ENCODE measurements at places on chromosomes 7 and 10.

DNA sequence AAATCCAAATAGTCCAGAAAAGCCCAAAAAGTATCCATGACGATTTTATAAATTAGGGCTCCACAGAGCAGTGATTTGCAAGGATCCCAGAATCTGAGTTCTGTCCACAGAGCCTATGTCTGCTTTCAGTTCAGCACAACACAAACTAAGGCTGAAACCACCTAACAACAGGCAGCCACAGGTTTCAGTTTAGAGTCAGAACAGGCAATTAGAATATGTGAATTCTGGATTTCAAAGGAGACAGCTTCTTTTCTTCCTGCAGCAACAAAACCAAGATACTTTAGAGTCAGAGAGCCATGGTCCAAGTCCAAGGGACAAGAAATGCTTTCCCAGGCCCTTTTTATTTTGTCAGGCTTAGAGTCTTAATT lies 23.6 kb downstream of the IFIT3 start:
- H3K36me3 ChIP-seq, result peaks cover 6% of the 10 kb centered on the region
- DNase-seq, result no peak
- H3K27ac ChIP-seq, result no peak overlapping the region
- H3K27me3 ChIP-seq, result no peaks in the 10 kb centered on the region
- H3K4me3 ChIP-seq, result no peak overlapping the region

- no peak for DNase-seq
- H3K4me3 ChIP-seq, result peak overlapping the region; percentile 95
- H3K27ac ChIP-seq, result peak overlapping the region; percentile 95
- no peaks in the 10 kb centered on the region for H3K27me3 ChIP-seq
Observed at GRCh38 chr7:55569797-55570196, 2.5 kb downstream of the VOPP1 start.

GRCh38 chr10:31011017-31011664 lies 20.5 kb downstream of the ZNF438 start:
- DNase-seq, result no peak
- H3K4me3 ChIP-seq, result no peak overlapping the region
- H3K4me1 ChIP-seq, result no peaks in the 10 kb centered on the region
- no peaks in the 10 kb centered on the region for H3K27me3 ChIP-seq
- H3K36me3 ChIP-seq, result peaks cover 7% of the 10 kb centered on the region
- H3K27ac ChIP-seq, result no peak overlapping the region

DNA sequence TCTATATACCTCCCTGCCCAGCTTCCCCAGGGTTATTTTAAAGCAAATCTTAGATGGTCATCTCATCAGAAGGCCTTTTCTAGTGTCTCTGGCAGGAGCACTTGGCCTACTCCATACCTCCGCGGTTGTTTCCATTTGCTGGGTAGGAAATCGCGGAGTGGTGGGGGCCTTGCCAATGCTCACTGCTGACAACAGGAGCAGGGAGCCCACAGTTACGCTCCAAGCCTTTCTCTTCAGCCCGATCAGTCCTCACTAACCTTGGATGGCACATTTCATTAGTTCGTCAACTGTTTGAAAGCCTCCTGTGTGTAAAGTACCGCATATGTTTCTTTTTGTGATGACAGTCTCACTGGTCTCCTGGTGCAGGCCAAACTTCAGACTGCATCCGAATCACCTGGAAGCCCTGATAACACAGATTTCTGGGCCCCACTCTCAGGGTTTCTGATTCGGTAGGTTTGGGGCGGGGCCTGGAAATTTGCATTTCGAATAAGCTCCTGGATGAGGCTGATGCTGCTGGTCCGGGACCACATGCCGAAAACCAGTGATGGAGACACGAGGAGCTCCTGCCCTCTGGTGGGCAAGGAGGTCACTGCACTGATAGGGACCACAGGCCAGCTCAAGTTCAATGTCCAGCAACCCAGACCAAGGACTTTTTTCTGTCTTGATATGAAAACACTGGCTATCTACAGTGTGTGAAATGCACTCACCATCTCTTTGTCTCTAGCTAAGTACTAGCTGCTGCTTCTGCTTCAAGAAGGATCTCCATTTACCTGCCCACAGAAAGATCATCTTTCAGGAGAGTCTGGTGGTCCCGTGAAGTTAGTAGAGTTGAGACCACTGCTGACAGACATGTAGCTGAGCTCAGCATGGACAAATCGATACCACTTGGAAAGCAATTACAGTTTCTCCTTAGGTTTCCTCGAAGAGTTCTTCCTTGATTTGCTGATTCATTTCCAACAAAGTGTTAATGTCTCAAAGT lies 14.0 kb downstream of the LRGUK start:
- peaks cover 2% of the 10 kb centered on the region for H3K4me1 ChIP-seq
- H3K27me3 ChIP-seq, result no peaks in the 10 kb centered on the region
- DNase-seq, result peak; percentile 54
- no peaks in the 10 kb centered on the region for H3K36me3 ChIP-seq
- H3K4me3 ChIP-seq, result no peak overlapping the region

DNA sequence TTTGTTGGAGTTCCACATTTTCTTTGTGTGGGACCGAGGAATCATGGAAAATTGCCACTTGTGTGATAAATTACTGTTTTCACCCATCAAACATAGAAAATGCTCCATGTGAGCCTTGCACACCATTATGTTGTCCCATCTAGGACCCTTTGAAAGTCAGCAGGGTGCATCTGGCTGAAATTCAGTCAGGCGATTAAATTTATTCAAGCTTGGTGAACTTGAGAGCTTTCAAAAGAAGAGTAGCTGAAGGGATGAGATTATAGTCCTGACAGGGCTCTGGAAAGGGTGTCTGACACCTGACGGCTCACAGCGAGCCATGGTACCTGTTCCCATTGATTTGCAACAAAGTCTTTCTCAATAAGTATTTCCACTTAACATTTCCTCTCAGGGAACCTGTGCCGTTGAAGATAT lies 399.7 kb upstream of the ETV1 start:
- H3K36me3 ChIP-seq, result no peaks in the 10 kb centered on the region
- H3K27me3 ChIP-seq, result no peaks in the 10 kb centered on the region
- DNase-seq, result no peak
- H3K4me1 ChIP-seq, result no peaks in the 10 kb centered on the region
- no peak overlapping the region for H3K27ac ChIP-seq

- H3K36me3 ChIP-seq, result no peaks in the 10 kb centered on the region
- no peak overlapping the region for H3K4me3 ChIP-seq
- H3K4me1 ChIP-seq, result no peaks in the 10 kb centered on the region
- no peaks in the 10 kb centered on the region for H3K27me3 ChIP-seq
- no peak overlapping the region for H3K27ac ChIP-seq
Observed at GRCh38 chr10:104056619-104057273, 28.9 kb downstream of the COL17A1 start.

GRCh38 chr7:116984917-116985316 lies 31.6 kb downstream of the ST7 start:
- peaks cover under 1% of the 10 kb centered on the region for H3K4me1 ChIP-seq
- no peak overlapping the region for H3K27ac ChIP-seq
- no peaks in the 10 kb centered on the region for H3K27me3 ChIP-seq
- H3K4me3 ChIP-seq, result no peak overlapping the region

GRCh38 chr7:85114342-85114741 lies 72.5 kb downstream of the SEMA3D start:
- no peak overlapping the region for H3K27ac ChIP-seq
- no peaks in the 10 kb centered on the region for H3K27me3 ChIP-seq
- no peaks in the 10 kb centered on the region for H3K4me1 ChIP-seq
- no peak overlapping the region for H3K4me3 ChIP-seq

DNA sequence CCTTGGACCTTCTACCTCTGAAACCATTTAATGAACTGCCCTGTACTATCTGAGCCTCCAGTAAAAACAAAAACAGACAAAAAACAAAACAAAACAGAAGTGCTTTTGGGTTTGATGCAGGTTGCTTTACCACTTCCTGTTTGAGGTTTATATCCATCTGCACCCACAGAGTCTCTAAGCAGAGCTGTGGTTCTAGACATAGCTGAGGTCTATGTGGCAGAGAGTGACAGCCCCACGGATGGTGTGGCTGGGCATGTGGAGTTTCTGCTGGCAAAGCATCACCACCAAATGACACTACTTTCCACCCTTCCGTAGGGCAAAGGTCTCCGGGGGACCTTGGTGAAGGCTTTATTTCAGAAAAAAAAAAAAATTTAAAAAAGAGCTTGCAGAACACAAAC lies 754.2 kb downstream of the GRID1 start:
- peaks cover 9% of the 10 kb centered on the region for H3K4me1 ChIP-seq
- no peaks in the 10 kb centered on the region for H3K27me3 ChIP-seq
- H3K27ac ChIP-seq, result no peak overlapping the region
- H3K36me3 ChIP-seq, result no peaks in the 10 kb centered on the region
- no peak for DNase-seq
- H3K4me3 ChIP-seq, result no peak overlapping the region

GRCh38 chr7:121237601-121238000 lies 91.2 kb upstream of the WNT16 start:
- H3K4me1 ChIP-seq, result no peaks in the 10 kb centered on the region
- no peaks in the 10 kb centered on the region for H3K27me3 ChIP-seq
- no peak overlapping the region for H3K4me3 ChIP-seq
- DNase-seq, result no peak
- H3K36me3 ChIP-seq, result peaks cover 4% of the 10 kb centered on the region

GRCh38 chr10:96053985-96054384 lies 10.6 kb downstream of the CCNJ start:
- no peak overlapping the region for H3K4me3 ChIP-seq
- H3K36me3 ChIP-seq, result peaks cover 37% of the 10 kb centered on the region
- H3K4me1 ChIP-seq, result peaks cover 9% of the 10 kb centered on the region
- no peaks in the 10 kb centered on the region for H3K27me3 ChIP-seq
- DNase-seq, result no peak
- H3K27ac ChIP-seq, result no peak overlapping the region

GRCh38 chr7:16007911-16008310 lies 321.4 kb upstream of the MEOX2 start:
- no peaks in the 10 kb centered on the region for H3K27me3 ChIP-seq
- H3K36me3 ChIP-seq, result no peaks in the 10 kb centered on the region
- no peak for DNase-seq
- no peaks in the 10 kb centered on the region for H3K4me1 ChIP-seq
- H3K4me3 ChIP-seq, result no peak overlapping the region

GRCh38 chr10:81730891-81731290 lies 144.1 kb upstream of the NRG3 start:
- no peak for DNase-seq
- no peak overlapping the region for H3K27ac ChIP-seq
- H3K4me1 ChIP-seq, result no peaks in the 10 kb centered on the region
- H3K4me3 ChIP-seq, result no peak overlapping the region
- no peaks in the 10 kb centered on the region for H3K36me3 ChIP-seq

GRCh38 chr10:64529003-64529350 lies 1007.8 kb downstream of the REEP3 start:
- no peaks in the 10 kb centered on the region for H3K27me3 ChIP-seq
- H3K4me3 ChIP-seq, result no peak overlapping the region
- H3K36me3 ChIP-seq, result no peaks in the 10 kb centered on the region
- no peaks in the 10 kb centered on the region for H3K4me1 ChIP-seq

GRCh38 chr7:154862153-154862791 lies 140.7 kb downstream of the PAXIP1 start:
- H3K36me3 ChIP-seq, result no peaks in the 10 kb centered on the region
- no peak overlapping the region for H3K27ac ChIP-seq
- no peak overlapping the region for H3K4me3 ChIP-seq

DNA sequence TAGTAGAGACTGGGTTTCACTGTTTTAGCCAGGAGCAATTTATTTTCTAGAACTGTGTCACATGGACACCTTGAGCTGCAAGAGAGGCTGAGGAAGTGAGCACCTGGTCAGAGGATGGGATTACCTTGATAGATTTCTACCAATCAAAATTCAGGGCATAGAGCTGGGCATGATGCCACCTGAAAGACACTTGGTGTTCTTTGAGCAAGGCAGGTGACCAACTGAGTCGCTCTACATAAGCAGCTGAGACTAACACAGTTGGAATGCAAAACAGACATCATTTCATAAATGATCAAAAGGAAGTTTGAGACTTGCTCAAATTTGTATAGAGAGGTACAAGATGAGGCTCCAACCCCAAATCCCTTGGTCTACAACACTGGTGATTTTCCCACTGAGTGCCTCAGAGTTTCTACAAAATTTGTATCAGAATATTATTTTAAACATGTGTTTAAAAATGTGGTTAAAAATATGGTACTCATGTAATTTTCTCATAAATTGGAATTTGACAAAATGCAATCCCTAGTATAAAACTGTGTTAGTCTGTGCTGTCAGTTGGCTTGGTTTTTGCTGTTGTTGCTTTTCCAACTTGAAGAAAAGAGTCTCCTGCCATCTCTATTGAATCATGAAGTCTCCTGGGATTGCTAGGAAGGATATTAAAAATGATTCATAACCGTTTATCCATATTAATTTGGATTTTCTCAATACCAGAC lies 156.4 kb upstream of the MDFIC start:
- no peak for DNase-seq
- no peaks in the 10 kb centered on the region for H3K27me3 ChIP-seq
- H3K27ac ChIP-seq, result no peak overlapping the region
- no peaks in the 10 kb centered on the region for H3K4me1 ChIP-seq
- H3K36me3 ChIP-seq, result no peaks in the 10 kb centered on the region
- H3K4me3 ChIP-seq, result no peak overlapping the region

GRCh38 chr10:15197276-15197675 lies 28.8 kb upstream of the NMT2 start:
- no peak overlapping the region for H3K27ac ChIP-seq
- no peaks in the 10 kb centered on the region for H3K36me3 ChIP-seq

DNA sequence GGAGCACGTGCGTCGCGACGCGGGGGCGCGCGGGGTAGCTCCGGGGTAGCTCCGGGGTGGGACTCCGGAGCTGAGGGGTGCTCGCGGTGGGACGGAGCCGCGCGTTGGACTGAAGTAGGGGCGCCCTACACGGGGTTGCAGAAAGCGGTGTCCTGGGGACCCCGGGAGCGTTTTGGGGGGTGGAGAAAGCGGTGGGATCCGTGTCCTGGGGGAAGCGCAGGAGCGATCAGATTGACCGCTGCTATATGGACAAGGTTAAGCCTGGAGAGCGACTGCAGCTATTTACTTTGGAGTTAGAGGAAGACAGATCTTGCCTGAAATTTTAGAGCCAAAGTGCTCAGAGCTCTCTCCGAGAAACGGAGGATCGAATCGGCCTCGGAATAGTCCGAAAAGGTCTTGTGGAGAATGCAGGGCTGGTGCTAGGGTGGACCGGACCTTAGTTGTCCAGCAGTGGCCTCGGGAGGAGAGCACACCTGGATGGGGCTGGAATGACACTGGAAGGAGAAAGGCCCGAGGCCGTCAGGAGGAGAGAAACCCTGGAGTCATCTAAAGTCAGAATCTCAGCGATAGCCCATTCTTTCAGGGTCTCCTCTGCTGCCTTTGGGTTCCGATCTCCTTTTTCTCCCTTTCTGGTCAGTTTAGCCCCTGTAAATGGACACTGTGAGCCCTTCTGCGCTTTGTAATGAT lies 564 bp downstream of the PDSS1 start:
- H3K4me1 ChIP-seq, result peaks cover 51% of the 10 kb centered on the region
- H3K27ac ChIP-seq, result peak overlapping the region; percentile 95
- H3K36me3 ChIP-seq, result peaks cover 32% of the 10 kb centered on the region
- no peaks in the 10 kb centered on the region for H3K27me3 ChIP-seq
- no peak for DNase-seq

- H3K36me3 ChIP-seq, result no peaks in the 10 kb centered on the region
- H3K27me3 ChIP-seq, result no peaks in the 10 kb centered on the region
- H3K27ac ChIP-seq, result no peak overlapping the region
Observed at GRCh38 chr7:27553273-27553672, 109.4 kb downstream of the HIBADH start.

- H3K4me1 ChIP-seq, result peaks cover 50% of the 10 kb centered on the region
- no peaks in the 10 kb centered on the region for H3K27me3 ChIP-seq
- H3K27ac ChIP-seq, result peak overlapping the region; percentile 88
- no peak for DNase-seq
- H3K36me3 ChIP-seq, result no peaks in the 10 kb centered on the region
- H3K4me3 ChIP-seq, result peak overlapping the region; percentile 73
Observed at GRCh38 chr7:50416527-50417182, 33.5 kb downstream of the FIGNL1 start.

Data from stimulated activated naive B cell treated with anti-CD40 and anti-IgM and Interleukin-4, amounts not matched to agents 10 μg/mL and 1 μg/mL and 100 μg/mL, for 72 hours (primary cell).